ACHN (cell line): ENCODE measurements at places on chromosomes 11 and 22.

GRCh38 chr11:110755941-110756340, 43.7 kb upstream of the ARHGAP20 start:
- no peak for DNase-seq

- no peak for DNase-seq
These were observed 775.1 kb downstream of the BRD1 start for GRCh38 chr22:49052560-49052959.

GRCh38 chr11:116544721-116545120, 228.1 kb downstream of the BUD13 start:
- DNase-seq, result no peak

- DNase-seq, result no peak
These were observed 140.4 kb downstream of the MYO18B start for GRCh38 chr22:25882360-25882759.

- peak; percentile 54 for DNase-seq
These were observed 871 bp downstream of the BDNF start for GRCh38 chr11:27699242-27699925.

GRCh38 chr11:104191124-104191523, 27.2 kb upstream of the PDGFD start:
- DNase-seq, result no peak

GRCh38 chr22:22924369-22925145, 36.9 kb downstream of the IGLL5 start:
- DNase-seq, result no peak
